Small intestine (tissue), 16 donors: ENCODE measurements at places on chromosomes 3 and 15.

- no peak for DNase-seq
Observed at GRCh38 chr15:26453914-26454313, 319.0 kb downstream of the GABRB3 start.

DNA sequence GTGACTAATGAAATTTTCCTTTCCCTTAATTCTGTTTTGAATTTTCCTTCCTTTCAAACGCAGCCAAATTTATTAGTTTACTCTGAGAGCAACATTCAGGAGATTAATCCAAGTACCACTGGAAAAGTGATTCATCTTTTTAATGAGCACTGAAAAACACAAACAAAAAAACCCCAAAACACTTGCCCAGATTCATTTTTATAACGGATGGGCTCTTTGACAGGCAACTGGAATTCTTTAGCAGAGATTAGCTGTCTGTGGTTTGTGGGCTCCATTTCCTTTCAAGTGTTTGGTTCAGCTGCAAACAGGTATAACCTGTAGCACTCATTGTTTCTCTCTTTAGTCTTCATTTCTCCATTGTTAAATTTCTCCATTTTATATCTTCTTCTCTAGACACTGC is 3.1 kb upstream of the POLR2M start:
- no peak for DNase-seq

- DNase-seq = peak; percentile 27
Observed at GRCh38 chr15:42395838-42396237, 36.5 kb downstream of the CAPN3 start.

- DNase-seq = no peak
Observed at GRCh38 chr3:146801492-146801891, 196.3 kb upstream of the PLSCR5 start.

DNA sequence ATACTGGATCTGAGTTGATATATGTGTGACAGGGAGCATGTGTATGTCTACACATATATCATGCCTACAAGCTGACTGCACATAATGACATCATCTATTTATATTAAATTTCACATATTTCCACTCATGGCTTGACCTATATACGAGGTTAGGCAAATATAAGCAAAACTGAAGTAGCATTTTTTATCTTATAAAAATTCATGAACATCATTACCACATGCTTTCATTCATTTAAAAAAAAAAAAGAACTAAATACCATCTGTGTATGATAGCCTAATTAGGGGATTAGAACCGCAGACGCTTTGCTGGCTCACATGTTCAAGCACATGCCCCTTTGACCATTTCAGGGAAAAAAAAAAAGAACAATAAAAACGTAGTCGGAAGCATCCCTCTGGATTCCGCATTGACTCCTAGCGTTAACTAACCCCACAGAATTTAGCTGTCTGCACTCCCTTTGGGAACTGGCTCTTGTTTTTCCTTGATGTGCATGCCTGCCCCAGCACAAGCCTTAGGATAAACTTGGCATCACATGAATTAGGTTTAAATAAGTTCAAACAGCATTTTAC is 888.4 kb downstream of the ROBO1 start:
- no peak for DNase-seq

GRCh38 chr3:58176827-58177489 is 33.8 kb downstream of the DNASE1L3 start:
- DNase-seq = no peak
